ENCODE measurements at places on chromosomes 13 and 19. TPM values are rescaled to one million over a fixed set of nuclear protein-coding genes. Genes with fewer than 3 reads are reported as not detected.

WDR62 gene
- total RNA-seq: 19.8 TPM

RLN3 gene
- not detected for total RNA-seq

CLC gene
- not detected for total RNA-seq

CPB2 gene
- total RNA-seq: not detected

C19orf18 gene
- total RNA-seq: 0.29 TPM

AP1M2 gene
- total RNA-seq: not detected

FAM83E gene
- total RNA-seq: 3.8 TPM

DNA sequence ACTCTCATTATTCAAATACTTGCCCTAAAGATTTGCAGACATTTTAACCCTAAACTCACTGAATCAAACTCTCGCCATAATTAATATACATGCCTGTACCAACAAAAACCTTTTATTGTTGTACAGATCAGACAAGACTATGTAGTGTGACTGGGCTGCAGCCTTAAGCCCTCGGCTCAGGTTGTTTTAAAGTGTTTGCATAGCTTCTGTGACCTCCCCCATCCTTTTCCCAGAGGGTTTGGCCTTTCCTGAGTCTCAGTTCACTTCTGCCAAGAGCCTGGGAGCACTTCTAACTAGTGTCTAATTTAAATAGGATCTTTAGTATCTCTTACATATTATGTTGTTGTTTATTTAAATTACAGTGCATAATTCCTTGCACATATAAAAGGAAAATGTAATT lies 158.2 kb downstream of the HS6ST3 start:
- H3K4me1 ChIP-seq: no peaks in the 10 kb centered on the region
- H3K4me3 ChIP-seq: no peak overlapping the region
- DNase-seq: no peak
- no peaks in the 10 kb centered on the region for H3K36me3 ChIP-seq
- no peaks in the 10 kb centered on the region for H3K27me3 ChIP-seq

DNA sequence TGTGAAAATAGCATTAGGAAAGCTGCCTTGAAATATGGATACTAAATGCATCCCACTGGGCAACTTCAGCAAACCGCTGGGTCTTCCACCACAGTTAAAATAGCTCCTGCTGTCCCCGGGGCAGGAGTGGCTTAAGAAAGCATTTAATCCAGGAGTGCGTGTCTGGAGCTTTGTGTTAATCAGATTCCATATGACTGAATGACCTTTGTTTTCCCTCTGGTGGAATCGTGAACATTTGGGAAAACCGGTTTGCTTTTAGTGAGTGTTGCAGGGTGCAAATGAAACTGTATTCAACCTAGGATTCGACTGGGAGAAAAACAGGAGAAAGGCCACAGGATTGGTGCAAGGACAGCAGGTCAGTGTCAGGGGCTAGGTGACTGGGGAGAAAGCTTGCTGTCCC lies 237.6 kb upstream of the MAB21L1 start:
- no peaks in the 10 kb centered on the region for H3K27me3 ChIP-seq
- H3K27ac ChIP-seq: no peak overlapping the region
- no peaks in the 10 kb centered on the region for H3K36me3 ChIP-seq
- H3K4me1 ChIP-seq: no peaks in the 10 kb centered on the region
- H3K4me3 ChIP-seq: no peak overlapping the region

DNA sequence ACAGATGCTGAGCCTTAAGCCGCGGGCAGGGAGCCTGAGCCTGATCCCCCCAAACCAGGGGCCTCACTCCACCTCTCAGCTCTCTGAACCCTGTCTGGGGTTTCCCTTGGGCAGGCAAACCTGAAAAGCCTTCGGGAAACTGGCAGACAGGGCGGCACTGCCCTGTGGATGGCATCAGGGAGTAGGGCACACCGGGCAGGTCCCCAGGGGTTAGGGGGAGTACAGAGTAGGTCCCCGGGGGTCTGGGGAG lies 9.7 kb downstream of the MKNK2 start:
- H3K4me3 ChIP-seq: peak overlapping the region; percentile 71
- peak overlapping the region; percentile 87 for H3K27ac ChIP-seq
- peaks cover 31% of the 10 kb centered on the region for H3K36me3 ChIP-seq
- no peak for DNase-seq
- no peaks in the 10 kb centered on the region for H3K27me3 ChIP-seq

DNA sequence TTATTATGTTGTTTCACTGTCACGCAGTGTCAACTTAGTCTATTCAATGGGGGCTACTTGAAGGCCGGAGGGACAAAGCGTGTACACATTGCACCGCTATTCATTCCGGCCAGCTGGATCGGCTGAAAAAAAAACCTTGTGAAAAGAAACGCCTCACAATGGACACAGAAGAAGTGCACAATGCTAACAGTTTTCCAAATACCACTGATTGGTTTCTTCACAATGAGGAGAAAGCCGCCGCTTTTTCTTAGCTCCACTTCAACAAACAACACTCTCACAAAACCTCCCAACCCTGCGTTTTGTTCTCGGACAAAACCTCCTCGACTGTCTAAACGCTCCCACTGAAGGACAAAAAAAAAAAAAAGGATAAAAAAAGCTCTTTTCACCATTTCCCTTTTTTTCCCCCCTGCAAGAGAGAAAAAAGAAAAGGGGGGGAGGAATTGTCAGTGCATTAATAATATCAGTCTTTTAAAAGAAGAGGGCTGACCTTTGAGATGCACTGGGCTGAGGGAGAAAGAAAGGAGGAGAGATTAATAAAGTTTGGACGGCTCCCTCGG lies 5.4 kb downstream of the SOX21 start:
- H3K4me3 ChIP-seq: no peak overlapping the region
- no peak for DNase-seq
- H3K27me3 ChIP-seq: peaks cover 83% of the 10 kb centered on the region
- no peaks in the 10 kb centered on the region for H3K36me3 ChIP-seq

DNA sequence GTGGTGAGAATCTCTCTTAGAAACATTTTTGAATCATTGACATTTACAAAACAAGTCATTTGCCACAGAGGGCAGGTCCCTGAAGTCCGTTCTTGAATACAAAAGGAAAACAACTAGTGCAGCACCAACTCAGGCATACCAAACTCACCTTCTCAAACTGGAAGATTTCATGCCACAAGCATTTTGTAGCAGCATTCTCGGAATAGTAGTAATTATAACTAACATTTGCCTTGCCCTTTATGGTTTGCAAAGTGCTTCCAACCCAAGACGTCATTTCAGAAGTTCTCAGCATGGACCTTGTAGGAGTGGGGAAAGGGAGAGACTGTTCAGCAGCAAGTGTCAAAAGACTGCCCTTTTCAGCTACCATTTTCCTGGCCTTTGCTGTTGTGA lies 344.6 kb downstream of the RFC3 start:
- DNase-seq: no peak
- no peaks in the 10 kb centered on the region for H3K36me3 ChIP-seq
- H3K4me1 ChIP-seq: no peaks in the 10 kb centered on the region
- no peak overlapping the region for H3K4me3 ChIP-seq
- H3K27me3 ChIP-seq: peaks cover 5% of the 10 kb centered on the region

- no peak overlapping the region for H3K4me3 ChIP-seq
- H3K36me3 ChIP-seq: no peaks in the 10 kb centered on the region
- DNase-seq: no peak
- H3K4me1 ChIP-seq: peaks cover 14% of the 10 kb centered on the region
These were observed 59.1 kb downstream of the CEBPG start for GRCh38 chr19:33432446-33433170.

- H3K36me3 ChIP-seq: peaks cover 22% of the 10 kb centered on the region
- no peaks in the 10 kb centered on the region for H3K4me1 ChIP-seq
- no peaks in the 10 kb centered on the region for H3K27me3 ChIP-seq
- no peak overlapping the region for H3K4me3 ChIP-seq
- H3K27ac ChIP-seq: no peak overlapping the region
- no peak for DNase-seq
These were observed 25.1 kb upstream of the MYDGF start for GRCh38 chr19:4695224-4695731.

DNA sequence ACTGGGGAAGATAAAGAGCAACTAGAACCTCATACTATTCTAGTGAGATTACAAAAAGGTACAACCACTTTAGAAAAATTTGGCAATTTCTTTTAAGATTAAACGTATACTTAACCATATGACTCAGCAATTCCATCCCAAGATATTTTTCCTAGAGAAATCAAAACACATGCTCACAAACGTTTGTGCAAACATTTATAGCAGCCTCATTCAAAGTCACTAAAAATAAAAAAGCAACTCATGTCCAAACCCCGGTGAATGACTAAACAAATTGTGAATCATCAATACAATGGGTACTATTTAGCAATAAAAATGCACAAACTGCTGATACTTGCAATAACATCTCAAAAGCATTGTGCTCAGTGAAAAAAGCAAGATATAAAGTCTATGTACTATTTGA lies 121.5 kb downstream of the FRY start:
- H3K4me3 ChIP-seq: no peak overlapping the region
- no peak overlapping the region for H3K27ac ChIP-seq
- H3K36me3 ChIP-seq: no peaks in the 10 kb centered on the region
- H3K27me3 ChIP-seq: no peaks in the 10 kb centered on the region

GRCh38 chr13:21882766-21883165 lies 211.9 kb downstream of the FGF9 start:
- H3K27me3 ChIP-seq: peaks cover 13% of the 10 kb centered on the region
- no peak overlapping the region for H3K4me3 ChIP-seq
- no peak overlapping the region for H3K27ac ChIP-seq
- H3K4me1 ChIP-seq: no peaks in the 10 kb centered on the region

GRCh38 chr19:11729586-11729985 lies 9.2 kb downstream of the ZNF823 start:
- no peaks in the 10 kb centered on the region for H3K27me3 ChIP-seq
- H3K4me1 ChIP-seq: peaks cover 3% of the 10 kb centered on the region
- no peak overlapping the region for H3K4me3 ChIP-seq
- DNase-seq: no peak
- H3K27ac ChIP-seq: no peak overlapping the region

- H3K27me3 ChIP-seq: no peaks in the 10 kb centered on the region
- H3K36me3 ChIP-seq: no peaks in the 10 kb centered on the region
- peak overlapping the region; percentile 60 for H3K4me3 ChIP-seq
- DNase-seq: peak; percentile 54
- H3K4me1 ChIP-seq: peaks cover 19% of the 10 kb centered on the region
- H3K27ac ChIP-seq: peak overlapping the region; percentile 68
These were observed 32.7 kb downstream of the TIMM13 start for GRCh38 chr19:2394442-2395292.

All from activated CD8-positive, alpha-beta T cell treated with anti-CD3 and anti-CD28 coated beads for 36 hours (primary cell).